ENCODE measurements at places on chromosomes 13 and 19.

DNA sequence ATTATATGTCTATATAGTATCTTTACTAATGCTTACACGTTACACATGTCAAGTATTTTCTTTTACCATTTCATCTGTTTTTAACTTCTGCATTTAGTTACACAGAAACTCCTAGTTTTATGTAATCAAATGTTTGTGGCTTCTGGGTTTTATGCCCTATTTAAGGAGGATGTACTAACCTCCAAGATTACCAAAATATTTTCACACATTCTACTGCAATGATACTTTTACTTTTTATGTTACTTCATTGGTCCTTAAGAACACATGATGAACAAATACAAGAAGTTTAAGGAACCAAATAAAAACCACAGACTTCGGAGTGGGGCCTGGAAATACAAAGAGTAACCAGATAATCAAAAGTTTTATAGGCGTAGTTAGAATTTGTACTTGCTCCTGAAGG lies 37.2 kb downstream of the ZC3H13 start:
- DNase-seq = no peak

DNA sequence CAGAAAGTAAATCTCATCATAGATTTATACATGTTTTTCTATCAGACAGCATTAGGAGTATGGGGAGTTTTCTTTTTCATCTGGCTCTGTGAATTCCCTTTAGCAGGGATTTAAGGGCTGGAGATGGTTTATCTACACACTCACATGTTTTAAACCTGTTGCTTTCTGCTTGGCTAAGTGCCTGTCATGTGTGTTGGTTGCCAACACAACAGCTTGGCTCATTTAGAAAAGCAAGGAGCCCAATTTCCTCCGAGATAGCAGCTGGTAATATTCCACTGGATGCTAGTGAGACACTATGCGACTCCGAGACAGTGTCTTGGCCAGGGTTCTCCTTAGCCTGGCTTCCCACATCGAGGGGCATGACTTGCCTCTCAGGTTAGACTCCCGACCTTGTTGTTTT lies 83.3 kb downstream of the KLF5 start:
- DNase-seq = no peak

GRCh38 chr19:54517483-54517882 lies 14.9 kb downstream of the LAIR2 start:
- DNase-seq = no peak

DNA sequence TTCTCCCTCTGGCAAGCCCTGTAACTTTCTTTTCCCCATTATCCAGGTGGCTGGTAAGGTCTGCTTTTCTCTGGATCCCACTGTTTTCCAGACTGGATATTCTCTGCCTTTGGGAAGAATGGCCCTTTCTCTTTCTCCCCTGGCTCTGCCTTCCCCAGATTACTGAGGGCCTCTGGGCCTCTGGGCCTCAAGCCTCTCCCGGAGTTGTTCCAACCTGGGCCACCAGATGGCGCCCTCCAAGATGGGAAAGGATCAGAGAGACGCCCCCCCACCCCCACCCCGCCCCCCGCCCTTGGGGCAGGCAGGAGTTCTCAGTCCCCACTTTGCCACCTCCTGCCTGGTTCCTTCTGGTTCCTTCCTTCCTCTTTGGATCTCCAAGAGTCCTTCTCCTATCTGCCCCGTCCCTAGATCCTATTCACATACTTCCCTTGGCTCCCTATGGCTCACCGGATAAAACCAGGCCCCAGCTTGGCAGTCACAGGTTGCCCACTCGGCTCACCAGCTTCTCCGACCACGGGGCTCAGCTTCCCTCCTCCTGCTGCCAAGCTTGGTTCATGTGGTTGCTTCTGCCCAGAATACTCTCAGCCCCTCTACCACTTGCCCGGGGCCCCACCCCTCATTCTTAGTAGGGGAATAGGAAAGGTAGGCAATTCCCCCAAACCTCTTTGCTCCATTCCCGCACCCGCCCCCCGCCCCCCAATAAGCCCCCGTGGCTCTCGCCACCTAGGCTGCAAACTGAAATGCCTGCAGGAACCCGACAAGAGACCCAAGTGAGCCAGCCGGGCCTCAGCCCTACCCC lies 13.1 kb downstream of the EPS8L1 start:
- peak; percentile 36 for DNase-seq

DNA sequence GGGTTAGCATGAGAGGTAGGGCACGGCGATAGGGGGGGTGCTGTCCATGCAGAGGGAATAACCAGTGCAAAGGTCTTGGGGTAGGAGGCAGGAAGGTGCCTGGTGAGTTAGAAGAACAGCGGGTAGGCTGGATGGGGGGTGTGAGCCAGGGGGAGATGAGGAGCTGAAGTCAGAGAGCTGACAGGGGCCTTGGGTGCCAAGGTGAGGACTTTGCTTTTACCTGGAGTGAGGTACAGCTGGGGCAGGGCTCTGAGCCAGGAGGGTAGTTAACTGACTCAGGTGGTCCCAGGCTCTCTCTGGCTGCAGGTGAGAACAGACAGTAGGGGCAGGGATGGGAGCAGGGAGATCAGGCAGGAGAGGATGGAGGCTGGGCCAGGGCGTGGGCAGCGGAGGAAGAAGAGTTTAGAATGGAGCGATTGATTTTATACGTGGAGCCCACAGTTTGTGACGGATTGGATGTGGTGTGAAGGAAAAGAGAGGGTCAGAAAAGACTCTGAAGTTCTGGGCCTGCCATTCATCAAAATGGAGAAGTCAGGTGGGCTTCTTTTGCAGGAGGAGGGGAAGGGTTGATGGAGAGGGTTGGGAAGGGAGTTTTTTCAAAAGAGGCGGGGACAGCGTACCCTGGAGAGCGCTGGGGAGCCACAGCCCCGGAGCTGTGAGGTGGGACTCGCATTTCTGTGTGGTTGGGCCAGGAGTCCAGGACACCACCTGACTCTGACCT lies 1.2 kb upstream of the GRAMD1A start:
- no peak for DNase-seq

DNA sequence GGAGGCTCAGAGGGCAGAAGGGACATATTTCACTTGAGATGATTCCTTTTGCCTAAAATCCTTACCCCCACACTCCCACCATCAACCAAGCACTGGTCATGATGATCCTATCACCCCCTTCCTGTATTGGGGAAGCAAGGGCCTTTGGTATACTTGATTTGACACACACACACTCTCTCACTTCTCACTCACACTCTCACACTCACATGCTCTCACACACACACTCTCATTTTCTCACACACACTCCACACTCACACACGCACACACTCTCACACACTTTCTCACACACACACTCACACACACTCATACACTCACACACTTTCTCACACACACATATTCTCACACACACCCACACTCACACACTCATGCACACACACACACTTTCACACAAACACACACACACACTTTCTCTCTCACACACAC lies 8.6 kb downstream of the RGCC start:
- no peak for DNase-seq

DNA sequence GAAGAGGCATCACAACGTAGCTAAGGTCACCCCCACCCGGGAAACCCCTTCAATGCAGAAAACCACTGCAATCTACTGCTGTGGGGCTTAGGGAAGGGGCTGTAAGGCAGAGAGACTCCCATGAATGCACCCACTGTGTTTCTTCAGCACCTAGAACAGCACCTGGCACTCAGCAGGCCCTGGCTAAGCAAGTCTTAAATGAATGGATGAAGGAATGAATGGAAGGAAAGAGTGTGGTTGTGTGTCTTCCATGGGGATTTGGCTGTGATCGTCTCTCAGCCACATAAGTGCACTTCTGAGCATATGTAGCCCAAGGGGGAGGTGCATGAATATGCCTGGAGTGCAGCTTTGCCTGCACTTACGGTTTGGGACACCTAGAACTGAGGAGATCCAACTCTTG lies 2.9 kb downstream of the CCDC159 start:
- DNase-seq = no peak
